CD4-positive, alpha-beta T cell treated with Interleukin-17A for 4 hours (primary cell): ENCODE measurements at places on chromosomes 16 and 17.

DNA sequence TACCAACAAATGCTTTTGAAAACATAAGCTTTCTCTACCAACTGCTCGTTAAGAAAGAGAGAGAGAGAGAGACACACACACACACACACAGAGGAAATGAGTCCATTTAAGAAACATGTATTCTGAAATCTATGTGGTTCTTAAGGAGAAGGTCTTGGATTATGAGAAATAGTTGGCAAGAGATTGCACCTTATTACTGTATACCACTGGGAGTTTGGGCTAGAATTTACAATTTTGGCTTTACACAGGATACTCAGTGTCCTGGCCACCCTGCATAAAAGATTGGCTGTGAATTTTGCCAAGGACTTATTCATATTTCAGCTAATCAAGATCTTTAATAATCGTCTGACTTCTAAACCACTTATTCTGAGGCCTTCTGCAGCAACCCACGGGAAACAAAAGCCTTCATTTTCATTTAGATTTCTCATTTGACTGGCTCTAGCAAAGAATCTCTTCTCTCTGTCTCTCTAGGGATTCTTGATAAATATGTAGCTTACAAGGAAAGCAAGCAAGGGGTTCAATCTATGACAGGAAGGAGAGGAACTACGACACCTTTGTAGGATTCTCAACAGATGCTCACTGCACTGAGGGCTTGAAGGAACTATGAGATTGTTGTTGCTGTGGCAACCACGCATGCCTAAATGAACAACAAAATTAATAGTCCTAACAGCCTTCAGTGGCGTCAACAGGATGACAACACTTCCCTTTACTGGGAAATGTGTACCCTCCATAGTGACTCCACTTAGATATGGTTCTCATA lies 75.3 kb upstream of the GNAO1 start:
- no peak for DNase-seq

GRCh38 chr17:29216856-29217255 lies 29.8 kb upstream of the CRYBA1 start:
- no peak for DNase-seq

- DNase-seq: no peak
These were observed 126.6 kb downstream of the AXIN2 start for GRCh38 chr17:65434878-65435277.

DNA sequence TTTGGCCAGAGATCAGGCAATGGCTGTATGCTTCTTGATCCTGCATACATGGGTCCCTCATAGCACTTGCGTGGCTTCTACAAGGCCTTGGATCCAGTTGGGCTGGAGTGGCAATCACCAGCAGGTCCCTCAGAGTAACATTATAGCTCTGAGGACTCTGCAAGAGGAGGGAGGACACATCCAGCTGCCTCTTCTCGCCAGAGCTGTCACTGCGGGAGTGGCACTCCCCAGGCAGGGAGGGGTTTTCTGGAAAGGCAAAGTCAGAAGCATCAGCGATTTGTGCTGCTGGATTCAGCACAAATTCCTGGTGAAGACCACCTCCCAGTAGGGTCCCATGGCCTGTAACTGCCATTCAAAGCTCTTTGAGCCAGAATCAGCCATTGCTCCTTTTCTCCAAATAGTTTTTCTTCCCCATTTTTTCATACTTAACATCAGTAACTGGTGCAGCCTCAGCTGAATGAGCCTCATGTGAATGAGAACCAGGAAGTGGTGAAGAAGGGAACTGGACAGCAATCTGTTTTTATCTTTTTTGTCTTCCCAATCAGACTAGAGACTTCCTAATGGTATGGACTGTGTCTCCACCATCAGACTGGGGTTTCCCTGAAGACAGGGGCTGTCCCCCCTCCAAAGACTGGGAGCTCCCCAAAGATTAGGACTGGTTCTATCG lies 40.6 kb upstream of the HOXB13 start:
- DNase-seq: no peak

GRCh38 chr17:57486882-57487301 lies 230.6 kb downstream of the MSI2 start:
- DNase-seq: no peak

- DNase-seq: peak; percentile 52
These were observed 26.8 kb downstream of the MPP2 start for GRCh38 chr17:43880420-43880991.

GRCh38 chr16:546909-547770 lies 13.1 kb upstream of the PRR35 start:
- peak; percentile 66 for DNase-seq

DNA sequence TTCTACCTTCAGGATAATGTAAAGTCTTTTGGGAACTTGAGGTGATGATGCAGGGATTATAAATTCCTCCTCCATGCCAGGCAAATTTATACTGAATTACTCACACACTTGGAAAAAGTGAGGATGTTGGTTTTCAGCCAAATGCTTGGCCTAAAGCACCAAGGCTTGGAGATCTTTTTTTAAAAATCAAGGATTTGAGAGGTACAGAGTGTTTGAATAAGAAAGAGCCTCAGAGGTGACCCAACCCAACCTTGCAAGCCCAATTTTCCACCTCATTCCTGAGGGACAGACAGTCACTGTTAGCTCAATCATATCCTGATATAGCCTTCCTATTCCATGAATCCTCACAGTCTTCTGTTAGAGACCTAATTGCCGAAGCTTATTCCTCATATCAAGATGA lies 14.0 kb downstream of the GRIN2A start:
- DNase-seq: no peak

GRCh38 chr17:1834380-1835149 lies 4.8 kb downstream of the RPA1 start:
- no peak for DNase-seq

DNA sequence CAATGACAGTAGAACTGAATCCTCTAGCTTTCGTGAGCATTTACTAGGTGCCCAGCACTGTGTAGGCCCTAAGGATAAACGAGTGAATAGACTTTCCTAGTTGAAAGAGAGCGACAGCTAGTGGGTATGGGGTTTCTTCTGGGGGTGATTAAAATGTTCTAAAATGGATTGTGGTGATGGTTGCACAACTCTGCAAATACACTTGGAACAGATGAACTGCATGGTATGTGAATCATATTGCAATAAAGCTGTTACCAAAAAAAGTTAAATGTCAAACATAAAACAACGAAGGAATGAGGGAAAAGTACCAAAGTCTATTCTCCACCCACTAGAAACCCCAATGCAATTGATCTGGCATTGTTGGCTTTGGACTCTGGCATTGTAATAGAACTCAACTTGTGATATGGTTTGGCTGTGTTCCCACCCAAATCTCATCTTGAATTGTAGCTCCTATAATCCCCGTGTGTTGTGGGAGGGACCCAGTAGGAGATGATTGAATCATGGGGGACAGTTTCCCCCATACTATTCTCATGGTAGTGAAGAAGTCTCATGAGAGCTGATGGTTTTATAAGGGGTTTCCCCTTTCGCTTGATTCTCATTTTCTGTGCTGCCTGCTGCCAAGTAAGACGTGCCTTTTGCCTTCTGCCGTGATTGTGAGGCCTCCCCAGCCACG lies 70.5 kb downstream of the MARF1 start:
- DNase-seq: no peak

- no peak for DNase-seq
These were observed 392.9 kb downstream of the SLC39A11 start for GRCh38 chr17:72699545-72699944.

DNA sequence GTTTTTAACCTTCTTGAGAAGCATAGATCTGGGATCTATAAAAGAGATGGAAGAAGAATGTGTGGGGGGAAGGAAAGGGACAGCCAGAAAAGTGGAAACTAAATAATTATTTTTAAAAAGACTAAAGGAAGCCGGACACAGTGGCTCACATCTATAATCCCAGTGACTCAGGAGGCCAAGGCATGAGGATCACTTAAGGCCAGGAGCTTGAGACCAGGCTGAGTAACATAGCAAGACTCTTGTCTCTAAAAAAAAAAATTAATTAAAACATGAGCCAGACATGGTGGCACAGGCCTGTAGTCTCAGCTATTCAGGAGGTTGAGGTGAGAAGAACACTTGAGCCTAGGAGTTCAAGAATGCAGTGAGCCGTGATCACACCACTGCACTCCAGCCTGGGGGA lies 335.1 kb downstream of the GRIN2A start:
- no peak for DNase-seq

GRCh38 chr16:47069313-47069712 lies 74.4 kb downstream of the NETO2 start:
- no peak for DNase-seq

- DNase-seq: no peak
These were observed 75.7 kb downstream of the CYTH1 start for GRCh38 chr17:78706271-78706915.

DNA sequence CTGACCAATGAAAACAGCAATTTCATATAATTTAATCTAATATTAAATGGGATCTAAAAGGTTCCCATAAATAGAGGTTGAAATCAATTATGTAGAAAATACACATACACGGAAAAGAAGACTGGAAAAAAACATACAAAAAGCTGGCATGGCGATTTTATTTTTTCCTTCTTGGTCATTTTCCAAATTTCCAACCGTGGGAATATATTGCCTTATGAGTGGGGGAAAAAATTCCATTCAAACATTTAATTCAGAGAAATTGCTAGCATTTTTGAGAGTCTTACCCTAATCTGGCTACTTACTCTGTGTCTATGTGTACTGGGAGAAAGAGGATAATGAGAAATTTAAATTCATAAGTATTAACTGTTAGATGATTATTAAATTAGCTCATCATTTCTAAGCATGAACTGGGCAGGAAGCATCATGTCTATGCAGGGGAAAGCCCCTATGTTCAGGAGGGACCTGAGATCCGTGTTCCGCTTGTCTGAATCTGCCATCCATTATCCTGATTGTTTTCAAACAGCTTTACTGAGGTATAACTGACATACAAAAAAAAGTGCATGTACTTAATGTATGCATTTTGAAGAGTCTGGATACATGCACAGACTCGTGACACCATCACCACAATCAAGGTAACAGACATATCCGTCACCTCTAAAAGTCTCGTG lies 145.2 kb downstream of the XYLT1 start:
- DNase-seq: no peak

- no peak for DNase-seq
These were observed 46.1 kb downstream of the RAB11FIP3 start for GRCh38 chr16:471353-472198.

- DNase-seq: no peak
These were observed 6.7 kb upstream of the RPL13 start for GRCh38 chr16:89553733-89554132.

DNA sequence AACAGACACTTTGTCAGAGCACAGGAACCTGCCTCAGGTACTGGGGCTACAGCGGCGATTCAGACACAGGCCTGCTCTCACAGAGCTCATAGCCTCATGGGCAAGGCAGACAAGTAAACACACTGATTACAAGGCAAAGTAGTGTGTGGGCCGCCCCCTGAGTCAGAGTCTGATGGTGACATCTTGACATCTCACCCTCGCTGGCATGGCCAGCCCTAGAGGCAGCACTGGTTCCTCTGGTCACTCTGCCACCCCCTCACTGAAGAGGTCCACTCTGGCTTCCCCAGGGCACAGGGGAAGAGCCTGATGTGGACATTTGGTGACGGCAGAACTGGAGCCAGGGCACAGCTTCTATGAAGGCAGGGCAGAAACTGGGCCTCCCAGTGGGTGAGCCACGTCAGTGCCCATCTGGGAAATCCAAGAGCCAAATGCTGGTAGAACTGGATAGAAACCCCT lies 32.9 kb upstream of the TOB1 start:
- no peak for DNase-seq

DNA sequence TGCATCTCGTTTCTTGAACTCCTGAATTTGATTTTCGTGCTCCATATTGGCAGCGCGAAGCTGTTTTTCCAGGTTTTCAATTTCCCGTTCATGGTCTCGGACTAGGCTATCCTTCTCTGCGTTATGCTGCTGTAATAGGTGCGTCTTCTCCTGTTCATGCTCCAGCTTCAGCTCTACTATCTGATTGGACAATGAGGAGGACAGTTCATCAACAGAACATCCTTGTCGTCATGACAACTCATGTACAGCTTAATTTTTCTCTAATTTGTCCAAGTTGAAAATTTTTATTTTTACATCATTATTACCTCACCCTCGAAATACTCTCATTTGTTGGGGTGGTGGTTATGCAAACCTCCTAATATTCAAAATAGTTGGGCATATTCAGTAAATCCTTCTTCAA lies 289.8 kb downstream of the CEP112 start:
- DNase-seq: no peak

DNA sequence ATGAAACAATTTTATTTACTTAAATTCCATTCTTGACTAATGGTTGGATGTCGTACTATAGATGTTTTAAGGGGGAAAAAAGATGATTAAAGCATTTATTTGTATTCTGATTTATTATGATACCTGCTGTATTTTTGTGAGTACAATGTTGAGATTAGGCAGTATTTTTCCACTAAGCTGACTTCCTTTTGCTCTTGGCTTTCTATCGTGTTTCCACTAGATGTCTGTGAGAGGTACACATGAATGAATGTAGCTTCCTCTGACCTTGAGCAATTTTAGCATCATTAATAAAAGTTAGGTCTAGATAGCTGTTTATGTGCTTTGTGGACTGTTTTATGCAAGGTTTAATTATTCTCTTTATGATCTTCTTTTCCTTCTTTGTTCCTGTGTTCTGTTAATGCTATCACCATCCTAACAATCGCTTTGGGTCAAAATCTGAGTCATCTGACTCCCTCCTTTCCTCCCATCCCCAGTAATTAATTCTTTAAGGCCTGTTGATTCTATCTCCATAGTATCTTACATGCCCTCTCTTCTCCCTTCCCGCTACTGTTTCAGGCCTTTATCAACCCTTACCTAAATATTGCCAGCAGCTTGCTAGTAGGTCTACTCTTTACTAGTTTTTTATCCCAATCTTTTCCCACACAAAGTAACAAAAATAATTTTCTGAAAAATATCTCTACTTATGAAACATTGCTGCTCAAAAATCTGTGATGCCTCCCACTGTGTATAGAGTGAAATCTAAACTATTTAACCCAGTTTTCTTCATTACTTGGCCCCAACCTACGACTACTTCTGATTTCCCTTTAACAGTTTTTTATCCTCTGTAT lies 76.0 kb downstream of the VMP1 start:
- DNase-seq: no peak

GRCh38 chr17:55717898-55718735 lies 4.5 kb downstream of the TMEM100 start:
- DNase-seq: peak; percentile 73

DNA sequence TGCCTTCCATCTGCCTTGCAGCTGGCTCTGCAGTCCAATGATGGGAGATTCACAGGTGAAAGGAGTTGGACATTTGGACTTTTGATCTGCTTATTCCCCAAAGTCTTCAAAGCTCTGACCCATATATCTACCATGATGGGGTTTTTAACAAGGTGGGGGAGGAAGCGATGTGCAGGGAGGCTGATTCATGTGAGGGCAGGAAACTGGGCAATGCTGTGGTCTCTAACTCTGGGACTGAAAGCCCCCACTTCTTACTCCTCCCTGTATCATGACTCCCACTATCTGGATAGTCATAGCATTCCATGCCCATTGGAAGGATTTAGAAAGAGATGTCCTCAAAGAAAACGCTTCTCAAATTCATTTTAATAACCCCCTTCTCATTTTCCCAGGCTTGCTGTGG lies 16.3 kb downstream of the HOXB1 start:
- no peak for DNase-seq

GRCh38 chr16:23694644-23695373 lies 16.1 kb downstream of the PLK1 start:
- no peak for DNase-seq
